Ecto neural progenitor cell (in vitro differentiated cells): ENCODE measurements at places on chromosomes 5 and 9.

GRCh38 chr5:92912283-92912682 is 668.7 kb downstream of the NR2F1-AS1 start:
- DNase-seq, result no peak

DNA sequence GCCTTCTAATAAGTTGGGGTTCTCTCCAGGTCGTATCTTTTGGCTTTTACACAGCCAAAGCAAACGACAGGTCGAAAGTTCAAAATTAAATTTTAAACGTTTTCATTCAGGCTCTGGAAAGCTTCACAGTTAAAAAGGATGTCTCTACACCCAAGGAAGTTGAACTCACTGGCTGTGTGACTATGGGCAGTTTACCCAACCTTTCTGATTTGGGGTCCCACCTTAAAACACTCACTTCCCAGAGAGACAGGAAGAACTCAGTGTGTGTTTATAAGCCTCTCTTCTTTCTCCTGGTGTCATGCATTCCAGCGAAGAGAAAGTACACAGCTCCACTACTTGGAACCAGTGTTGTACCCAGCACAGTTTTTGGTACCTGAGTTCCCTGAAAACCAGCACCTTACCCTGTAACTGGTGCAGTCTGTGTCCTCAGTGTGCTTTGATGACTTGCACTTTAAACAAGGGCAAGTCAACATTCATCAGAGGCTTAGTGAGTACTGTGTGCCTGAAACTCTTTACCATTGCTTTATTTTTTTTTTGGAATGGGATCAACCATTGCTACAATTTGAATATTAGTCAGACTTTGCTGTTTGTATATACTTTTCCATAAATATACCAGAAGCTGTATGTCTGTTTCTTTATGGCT is 1.7 kb downstream of the SRD5A1 start:
- no peak for DNase-seq

DNA sequence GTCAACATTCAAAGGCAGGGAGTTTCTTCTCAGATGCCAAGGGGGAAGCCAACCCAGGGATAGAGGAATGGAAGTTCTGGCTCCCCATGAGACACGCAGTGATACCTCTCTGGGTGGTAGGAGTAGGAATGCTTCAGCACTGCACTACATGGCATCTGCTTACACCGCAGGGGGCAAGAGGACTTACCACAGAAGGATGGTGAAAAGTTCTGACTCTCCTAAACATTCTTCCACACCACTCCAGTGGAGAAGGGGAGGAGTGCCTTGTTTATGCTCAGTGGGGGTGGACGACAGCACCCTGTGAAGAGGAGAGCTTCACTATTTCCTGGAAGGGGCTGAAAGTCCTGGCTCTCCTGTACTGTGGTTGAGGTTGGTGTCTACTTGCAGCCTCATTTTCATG is 1011.3 kb upstream of the WWC1 start:
- DNase-seq, result no peak

DNA sequence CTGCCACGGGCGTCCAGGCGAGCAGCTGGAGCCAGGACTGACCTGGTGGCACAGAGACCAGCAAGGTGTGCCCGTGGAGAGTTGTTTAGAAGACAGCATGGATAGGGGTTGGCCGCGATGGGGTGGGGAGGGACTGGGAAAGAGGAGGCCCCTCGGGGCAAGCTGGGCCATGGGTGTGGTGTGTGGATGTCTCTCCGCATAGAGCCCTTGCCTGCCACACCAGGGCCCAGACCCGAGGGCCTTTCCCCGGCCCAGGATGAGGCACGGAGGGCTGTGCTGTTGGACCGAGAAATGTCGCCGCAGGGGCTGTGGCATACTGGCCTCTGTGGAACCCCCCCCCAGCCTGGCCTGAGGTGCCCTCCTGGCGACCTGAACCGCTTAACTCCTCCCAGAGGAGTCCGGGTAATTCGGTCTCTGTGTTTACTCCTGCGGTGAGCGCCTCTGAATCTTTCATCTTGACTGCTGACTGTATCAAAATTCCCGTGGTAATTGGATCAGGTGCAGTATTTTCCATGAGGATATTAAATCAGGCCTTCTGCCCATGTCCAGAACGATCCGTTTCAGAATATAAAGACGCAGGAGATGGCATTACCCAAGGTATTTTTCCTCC is 22.5 kb upstream of the LAMC3 start:
- DNase-seq, result no peak

GRCh38 chr5:121033334-121033733 is 569.2 kb downstream of the PRR16 start:
- DNase-seq, result no peak

- no peak for DNase-seq
Observed at GRCh38 chr5:169150108-169150507, 150.8 kb downstream of the SLIT3 start.

DNA sequence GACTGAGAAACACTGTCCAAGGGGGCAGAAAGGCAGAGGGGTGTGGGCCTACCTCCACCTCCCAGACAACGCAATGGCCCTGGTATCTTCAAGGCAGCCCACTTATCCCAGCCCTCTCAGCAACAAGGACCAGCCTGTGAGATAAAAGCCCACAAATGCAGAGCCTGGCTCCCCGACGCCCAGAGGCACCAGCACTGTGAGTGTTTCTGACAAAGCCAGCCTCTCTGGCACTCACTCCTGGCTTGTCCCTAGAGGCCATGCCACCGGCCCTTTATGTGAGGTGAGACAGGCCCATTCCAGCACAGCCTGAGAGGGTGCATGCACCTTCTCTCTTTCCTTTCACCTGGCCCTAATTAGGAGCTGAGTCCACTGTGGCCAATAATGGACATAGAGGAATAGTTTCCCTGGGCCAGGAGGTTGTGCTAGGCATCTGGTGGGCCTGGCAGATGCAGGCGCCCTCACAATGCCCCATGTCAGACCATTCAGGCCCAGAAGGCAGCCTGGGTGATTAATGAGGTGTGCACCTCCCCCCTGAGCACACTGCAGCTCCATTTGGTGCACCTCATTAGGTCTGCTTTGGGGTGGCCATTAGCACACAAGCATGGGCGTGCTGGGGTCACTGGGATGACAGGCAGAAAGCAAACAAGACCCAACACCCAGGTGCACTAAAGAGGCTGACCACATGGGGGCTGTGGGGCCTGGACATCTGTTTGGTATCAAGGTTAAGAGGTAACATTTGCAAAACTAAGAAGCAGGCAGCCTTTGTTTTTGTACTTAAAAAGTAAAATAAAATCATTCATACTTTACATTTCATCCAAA is 176.0 kb downstream of the MED10 start:
- DNase-seq, result no peak

DNA sequence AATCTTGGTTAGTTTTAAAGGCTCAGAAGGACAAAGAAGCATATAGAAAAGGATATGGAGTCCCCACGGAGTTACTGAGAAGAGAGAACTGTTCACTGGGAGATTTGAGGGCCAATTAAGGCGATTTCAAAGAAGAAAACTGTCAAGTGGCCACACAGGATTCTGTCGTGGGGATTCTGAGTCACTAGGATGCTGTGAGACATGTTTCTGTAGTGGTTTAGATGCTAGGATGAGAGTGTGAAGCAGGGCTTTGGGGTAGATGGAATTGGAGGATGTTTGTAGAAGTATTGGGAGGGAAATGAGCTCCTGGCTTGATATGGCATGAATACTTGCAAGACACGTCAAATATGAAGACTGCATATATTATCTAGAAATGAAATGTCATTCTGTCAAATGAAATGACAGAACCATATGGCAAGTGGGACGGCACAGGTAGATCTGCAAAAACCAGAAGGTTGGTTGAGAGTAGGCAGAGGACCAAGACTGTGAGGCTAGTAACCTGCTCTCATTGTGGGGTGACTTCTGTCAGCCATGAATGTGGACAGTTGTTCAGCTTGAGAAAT is 136.3 kb upstream of the SPRY4 start:
- DNase-seq, result no peak

DNA sequence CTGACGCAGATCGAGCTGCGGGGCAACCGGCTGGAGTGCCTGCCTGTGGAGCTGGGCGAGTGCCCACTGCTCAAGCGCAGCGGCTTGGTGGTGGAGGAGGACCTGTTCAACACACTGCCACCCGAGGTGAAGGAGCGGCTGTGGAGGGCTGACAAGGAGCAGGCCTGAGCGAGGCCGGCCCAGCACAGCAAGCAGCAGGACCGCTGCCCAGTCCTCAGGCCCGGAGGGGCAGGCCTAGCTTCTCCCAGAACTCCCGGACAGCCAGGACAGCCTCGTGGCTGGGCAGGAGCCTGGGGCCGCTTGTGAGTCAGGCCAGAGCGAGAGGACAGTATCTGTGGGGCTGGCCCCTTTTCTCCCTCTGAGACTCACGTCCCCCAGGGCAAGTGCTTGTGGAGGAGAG is 4.6 kb upstream of the PHYHD1 start:
- peak; percentile 41 for DNase-seq

- DNase-seq, result no peak
Observed at GRCh38 chr5:80234116-80234948, 21.5 kb downstream of the SERINC5 start.

DNA sequence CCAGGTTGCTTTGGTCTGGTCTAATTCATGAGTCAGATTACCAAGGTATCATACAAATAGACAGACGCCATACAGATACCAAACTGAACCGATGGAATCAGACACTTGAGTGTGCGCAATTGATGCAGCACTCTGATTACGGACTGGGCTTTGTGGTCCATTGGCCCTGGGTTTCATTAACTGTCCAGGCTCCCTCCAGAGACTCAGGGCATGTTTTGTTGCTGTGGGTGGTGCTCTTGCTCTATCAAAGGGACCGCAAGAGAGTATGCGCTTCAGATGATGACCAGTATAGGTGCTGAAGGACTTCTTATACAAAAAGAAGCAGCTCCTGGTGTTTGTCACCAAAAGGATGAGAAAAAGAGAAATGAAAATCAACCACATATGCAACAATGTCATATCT is 36.9 kb upstream of the ANKRD55 start:
- no peak for DNase-seq

DNA sequence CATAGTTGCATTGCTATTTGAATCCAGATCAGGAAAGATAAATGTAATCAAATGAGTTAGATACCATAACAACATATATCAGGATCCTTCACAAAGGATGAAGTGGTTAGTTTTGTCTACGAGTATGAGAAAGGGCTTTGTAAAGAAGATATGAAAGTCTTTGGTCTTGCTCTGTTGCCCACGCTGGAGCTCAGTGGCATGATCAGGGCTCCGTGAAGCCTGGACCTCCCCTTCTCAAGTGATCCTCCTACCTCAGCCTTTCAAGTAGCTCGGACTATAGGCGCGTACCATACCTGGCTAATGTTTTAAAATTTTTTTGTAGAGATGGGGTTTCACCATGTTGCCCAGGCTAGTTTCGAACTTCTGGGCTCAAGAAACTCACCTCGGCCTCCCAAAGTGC is 1.8 kb downstream of the SMC5 start:
- DNase-seq, result no peak

DNA sequence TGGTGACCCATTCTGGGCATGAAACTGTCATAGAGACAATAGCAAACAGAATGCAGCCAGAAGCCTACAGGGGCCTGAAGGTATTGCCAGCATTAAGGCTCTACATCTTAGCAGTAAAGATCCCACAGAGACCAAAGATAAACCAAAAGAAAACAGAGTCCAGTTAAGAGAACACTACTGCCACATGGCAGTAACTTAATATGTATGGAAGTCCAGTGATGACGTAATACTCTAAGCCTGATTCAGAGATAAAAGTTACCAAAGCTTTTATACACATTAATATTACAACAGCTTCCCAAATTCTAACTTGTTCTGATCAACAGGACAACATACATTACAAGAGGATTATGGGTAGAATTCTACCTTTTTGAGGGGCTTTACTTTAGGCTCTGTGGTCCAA is 371.5 kb downstream of the PRELID2 start:
- DNase-seq, result no peak

DNA sequence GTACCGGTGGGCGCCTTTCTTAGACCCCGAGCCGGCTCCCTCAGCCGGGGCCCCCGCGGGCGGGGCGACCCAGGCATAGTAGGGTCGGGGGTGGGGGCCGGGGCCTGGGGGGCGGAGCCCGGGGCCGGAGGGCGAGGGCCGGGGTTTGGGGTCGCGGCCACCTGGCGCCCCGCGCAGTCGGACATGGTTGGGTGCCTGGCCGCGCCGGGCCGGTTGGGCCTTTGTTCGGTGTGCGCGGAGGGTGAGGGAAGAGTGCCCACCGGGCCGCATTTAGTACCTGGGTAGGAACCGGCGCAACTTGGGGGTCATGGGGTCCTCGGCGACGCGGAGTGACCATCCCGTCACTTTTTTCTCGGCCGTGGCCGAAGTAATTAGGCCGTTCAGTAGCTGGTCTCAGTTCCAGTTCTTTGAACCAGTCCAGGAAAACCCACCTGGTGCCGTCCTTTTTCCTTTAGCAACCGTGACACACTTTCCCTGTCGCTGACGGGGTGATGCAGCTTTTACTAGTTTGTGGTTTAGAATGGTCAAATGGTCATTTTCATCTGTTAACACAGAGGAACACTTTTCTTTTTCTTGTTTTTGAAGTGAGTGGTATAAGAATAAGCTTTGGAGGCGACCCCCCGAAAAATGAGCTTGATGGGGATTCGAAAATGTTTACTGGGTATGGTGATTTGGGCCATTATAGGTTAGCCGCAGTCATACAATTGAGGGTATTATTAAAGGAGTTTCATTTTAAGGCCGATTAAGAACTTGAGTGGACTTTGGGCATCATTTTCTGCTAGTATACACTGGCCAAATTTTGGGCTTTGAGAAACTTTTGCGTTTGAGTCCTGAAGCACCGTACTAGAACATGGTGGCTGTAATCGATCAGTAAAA is 589 bp downstream of the CKS2 start:
- no peak for DNase-seq

DNA sequence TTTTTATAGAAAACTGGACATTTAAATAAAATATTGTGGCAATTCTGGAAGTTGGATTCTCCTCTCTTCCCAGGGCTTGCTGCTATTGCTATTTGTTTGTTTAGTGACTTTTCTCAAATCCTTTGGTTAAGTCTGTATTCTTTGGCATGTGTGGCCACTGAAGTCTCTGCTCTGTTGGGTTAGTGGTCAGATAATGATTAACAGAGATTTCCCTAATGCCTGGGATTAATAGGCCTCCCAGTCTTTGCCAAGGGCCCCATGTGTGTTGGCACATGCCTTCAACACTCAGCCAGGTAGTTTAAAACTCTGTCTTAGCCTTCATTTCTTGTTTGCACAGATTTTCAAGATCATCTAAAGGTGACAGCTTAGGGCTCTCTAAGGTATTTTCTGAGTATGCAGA is 92.8 kb upstream of the EPB41L4A start:
- no peak for DNase-seq

DNA sequence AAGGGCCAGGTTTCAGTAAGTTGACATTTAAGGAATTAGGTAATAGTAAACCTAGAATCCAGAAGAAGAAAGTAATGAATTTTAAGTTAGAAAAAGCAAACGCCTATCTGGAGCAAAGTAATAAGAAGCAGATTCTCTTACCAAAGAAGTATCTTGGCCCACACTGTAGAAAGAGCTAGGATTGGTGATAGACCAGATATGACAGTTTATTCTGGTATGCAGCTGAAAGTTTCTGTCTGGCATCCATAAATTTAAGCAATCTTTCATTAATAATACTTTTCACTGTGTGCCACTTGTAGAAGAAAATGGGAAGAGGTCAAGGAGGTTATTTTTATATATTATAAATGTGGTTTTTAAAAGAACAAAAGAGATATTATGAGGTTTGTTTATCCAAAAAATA is 3.0 kb downstream of the RECK start:
- DNase-seq, result no peak
